ENCODE measurements at places on chromosomes 5 and 9.
A peak's percentile ranks its signal among the peaks of the same experiment; 100 is the strongest.

DNA sequence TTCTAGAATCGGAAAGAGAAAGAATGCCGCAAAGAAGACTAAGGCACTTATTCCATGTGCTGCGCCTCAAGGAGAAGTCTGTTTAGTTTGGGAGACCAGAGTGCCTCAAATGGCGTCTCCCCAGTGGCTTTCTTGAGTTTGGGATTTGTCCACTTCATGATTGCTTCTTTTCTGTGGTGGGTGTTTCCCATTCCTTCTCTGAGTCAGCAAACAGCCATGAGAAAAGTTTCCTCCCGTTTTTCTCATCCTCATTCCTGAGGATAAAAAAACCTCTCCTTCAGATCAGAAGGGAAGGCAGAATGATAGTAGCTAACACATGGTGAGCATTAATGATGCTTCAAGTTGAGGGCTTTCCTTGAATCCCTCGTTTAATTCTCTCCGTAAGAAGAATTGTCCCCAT is 275.9 kb upstream of the WWC1 start:
- no peak for DNase-seq

- no peak for DNase-seq
These were observed 2.1 kb upstream of the PRDM12 start for GRCh38 chr9:130662099-130662969.

- peak; percentile 77 for DNase-seq
These were observed 1.5 kb upstream of the OLFM1 start for GRCh38 chr9:135085830-135086546.

DNA sequence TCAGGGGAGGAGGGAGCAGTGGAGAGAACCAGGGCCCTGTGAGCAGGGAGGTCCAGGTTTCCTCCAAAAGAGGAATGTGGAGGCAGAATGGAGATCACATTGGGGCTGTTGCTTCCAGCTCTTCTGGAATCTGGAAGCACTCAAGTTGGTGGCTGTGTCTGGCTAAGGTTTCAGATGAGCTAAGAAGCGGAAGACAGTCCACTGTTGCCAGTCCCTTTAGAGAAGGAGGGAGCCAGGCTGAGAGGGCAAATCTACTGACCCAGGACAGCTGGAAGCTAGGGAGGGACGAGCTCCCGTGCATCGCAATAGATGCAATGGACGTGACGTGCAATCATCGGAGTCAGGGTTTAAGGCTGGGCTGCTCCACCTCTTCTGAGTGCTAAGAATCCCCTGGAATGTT is 71.2 kb downstream of the TENT4A start:
- DNase-seq, result no peak

DNA sequence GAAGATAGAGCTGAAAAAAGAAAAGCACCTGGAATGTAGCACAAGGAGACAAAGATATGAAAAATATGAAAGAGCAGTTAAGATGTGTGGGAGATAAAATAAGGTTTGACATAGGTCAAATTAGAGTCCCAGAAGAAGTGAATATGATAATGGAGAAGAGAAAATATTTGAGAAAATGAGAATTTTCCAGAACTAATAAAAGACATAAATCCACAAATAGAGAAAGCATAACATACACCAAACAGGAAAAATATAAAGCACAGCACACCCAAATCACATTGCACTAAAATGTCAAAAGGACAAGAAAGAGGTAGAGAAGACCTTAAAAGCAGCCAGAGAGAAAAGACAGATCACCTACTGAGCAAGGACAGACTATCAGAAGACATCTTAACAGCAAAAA is 43.4 kb downstream of the IPPK start:
- no peak for DNase-seq

- DNase-seq, result no peak
These were observed 248.3 kb downstream of the GADD45G start for GRCh38 chr9:89853161-89853560.

GRCh38 chr5:149063017-149063687 is at the start of gene SH3TC2:
Gene SH3TC2, minus strand, starts transcription at chr5:149063062. Its CDS starts 40 bp downstream, at chr5:149063022.
- DNase-seq, result peak; percentile 87

GRCh38 chr9:99954819-99955218 is 48.4 kb downstream of the STX17 start:
- no peak for DNase-seq

DNA sequence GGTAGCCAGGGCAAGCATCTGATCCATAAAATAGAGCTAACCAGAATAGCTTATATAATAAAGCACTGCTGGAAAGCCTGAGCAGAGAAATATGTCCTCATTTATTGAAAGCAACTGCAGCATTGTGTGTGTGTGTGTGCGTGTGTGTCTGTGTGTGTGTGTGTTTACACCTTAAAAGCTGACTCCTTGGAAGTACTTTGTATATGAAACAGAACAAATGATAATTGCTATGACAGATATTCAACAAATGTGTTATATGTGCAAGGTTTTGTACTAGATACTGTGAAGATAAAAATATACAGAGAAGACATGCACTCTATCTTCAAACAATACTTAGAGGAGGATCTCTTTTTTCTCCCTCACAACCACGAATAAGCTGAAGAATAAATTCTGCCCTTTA is 22.0 kb upstream of the IFNE start:
- no peak for DNase-seq

DNA sequence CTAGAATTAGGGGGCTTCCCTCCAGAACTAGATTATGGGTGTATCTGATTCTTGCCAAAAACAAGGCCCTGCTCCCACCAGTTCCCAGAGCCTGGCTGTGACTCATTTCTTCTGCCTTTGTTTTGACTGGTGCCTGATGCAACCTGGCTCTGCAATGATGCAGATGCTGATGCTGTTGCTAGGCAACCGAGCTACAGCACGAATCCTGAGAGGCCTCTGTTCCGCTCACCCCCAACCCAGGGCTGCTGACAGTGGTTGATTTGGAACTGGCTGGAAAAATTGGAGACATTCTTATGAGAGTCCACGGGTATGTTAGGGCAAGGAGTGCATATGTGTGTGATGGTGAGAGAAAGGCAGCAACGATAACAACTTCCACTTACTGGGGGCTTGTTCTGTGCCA is 100.3 kb downstream of the NSG2 start:
- DNase-seq, result no peak

GRCh38 chr9:124267271-124267807 is 9.6 kb downstream of the NEK6 start:
- no peak for DNase-seq

DNA sequence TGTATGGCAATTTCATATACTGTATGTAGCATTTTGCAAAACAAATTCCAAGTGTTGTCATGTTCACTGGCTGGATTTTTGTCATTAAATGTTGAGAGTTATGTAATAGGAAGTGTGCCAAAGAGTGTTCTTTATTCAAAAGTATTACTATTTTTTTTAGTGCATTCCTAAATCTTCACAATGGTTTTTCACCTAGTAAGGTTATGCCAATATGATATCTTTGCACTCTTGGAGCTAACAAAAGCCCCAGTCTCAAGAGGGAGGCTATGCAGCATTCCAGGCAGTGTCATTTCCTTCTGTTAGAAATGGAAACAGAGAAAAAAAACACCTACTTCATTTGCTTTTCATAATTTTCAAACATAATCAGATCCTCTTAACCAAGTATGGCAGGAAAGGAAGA is 5.1 kb upstream of the SSBP2 start:
- no peak for DNase-seq

DNA sequence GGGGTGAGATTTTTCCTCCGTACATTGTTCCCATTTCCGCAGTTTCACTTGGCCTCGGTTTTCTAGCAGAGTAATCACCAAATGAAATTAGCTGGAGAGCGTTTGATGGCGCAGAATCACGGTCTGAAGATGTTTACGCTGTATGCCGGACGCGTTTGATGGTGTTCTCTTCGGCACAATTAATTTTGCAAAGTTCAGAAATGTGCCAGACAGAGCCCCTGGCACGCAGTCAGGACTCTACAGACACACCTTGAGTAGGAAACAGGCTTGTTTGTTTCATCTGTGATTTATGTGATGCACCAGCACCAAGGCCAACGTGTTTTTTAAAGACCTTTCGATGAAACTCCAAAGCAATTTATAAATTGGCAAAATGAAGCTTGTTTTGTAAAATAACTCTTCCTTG is 863 bp upstream of the LIFR start:
- DNase-seq, result peak; percentile 53

DNA sequence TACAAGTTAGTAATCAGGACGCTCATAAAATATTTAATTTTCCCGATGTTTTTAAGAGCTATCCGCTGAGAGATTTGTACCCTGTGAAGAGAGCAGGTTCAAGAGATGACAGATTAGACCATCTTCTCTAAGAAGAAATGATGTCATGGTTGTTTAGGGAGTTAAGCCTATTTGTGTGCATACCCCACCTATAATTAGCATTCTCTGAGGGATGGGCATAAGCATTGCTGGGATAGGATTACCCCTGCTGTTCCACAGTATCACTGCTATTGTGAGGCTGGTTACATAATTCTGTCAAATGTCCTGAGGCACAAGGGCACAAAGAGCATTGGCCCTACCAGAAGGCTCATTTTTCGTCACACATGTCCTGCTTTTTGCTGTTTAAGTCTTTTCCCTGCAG is 687.0 kb downstream of the CETN3 start:
- no peak for DNase-seq

DNA sequence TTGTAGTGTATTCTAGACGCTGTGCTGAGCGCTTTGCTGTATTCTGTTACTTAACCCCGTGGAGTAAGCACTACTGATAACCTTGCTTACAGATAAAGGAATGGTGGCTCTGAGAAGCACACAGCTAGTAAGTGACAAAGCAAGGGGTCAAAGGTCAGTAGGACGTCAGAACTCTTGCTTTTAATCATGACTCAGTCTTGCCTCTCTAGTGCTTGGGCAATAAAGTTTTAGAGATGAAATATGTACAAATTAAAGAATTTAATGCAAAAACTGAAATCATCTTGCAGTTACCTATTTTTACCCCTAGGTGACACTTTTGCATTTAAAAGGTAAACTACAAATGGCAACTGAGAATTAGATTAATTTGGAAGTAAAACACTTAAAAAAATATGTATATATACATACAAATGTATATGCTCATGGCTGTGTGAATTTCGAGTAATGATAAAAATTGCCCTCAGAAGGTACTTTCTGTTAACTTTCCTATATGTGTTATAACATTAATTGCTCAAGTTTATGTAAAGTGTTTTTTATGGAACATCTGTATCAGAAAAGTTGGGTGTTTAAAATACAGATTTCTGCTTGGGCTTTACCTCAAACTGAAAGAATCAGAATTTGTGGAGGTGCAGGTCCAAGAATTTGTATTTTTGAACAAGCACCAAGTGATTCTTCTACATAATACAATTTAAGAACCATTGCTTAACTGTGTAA is 175.1 kb upstream of the DAB2 start:
- no peak for DNase-seq

Measured in substantia nigra (tissue), 51 donors.